Body of pancreas (tissue), 4 donors: ENCODE measurements at places on chromosomes 6 and 20.

DNA sequence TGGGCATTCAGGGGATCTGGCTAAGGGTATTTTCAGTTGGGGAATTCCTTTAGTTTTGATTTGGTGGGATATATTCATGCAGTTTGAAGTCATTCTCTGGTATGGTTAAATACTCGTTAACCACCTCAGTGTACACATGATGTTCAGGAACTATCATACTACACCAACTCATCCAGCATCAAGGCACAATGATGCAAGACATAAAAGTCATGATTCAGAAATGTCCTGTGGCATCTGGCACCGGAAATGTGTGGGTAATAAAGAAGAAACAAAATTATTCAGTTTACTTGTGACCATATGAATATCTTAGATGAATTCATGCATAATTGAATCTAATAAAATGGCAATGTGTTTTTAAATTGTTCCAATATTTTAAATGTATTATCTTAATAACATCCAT is 129.0 kb upstream of the BMP5 start:
- no peak for DNase-seq

- DNase-seq, result no peak
These were observed 46.9 kb downstream of the UST start for GRCh38 chr6:148793721-148794120.

- no peak for DNase-seq
These were observed 105.8 kb upstream of the TOP1 start for GRCh38 chr20:40922865-40923264.

DNA sequence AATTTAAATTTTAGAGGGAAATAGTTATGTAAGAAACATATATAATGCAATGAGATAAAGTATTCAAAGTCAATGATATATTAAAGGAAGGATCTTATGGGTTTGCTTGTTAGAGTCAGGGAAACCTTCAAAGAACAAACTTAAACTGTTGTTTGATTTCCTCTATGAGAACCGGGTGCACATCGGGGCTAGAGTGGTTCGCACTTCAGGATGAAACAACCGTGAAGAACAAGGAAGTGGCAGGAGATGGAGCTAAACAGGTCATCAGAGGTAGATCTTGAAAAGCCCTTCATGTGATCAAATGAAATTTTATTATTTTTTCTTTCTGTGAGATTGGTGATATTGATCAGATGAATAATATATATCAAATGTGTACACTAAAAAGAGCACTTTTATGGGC is 951.9 kb upstream of the FLRT3 start:
- no peak for DNase-seq

DNA sequence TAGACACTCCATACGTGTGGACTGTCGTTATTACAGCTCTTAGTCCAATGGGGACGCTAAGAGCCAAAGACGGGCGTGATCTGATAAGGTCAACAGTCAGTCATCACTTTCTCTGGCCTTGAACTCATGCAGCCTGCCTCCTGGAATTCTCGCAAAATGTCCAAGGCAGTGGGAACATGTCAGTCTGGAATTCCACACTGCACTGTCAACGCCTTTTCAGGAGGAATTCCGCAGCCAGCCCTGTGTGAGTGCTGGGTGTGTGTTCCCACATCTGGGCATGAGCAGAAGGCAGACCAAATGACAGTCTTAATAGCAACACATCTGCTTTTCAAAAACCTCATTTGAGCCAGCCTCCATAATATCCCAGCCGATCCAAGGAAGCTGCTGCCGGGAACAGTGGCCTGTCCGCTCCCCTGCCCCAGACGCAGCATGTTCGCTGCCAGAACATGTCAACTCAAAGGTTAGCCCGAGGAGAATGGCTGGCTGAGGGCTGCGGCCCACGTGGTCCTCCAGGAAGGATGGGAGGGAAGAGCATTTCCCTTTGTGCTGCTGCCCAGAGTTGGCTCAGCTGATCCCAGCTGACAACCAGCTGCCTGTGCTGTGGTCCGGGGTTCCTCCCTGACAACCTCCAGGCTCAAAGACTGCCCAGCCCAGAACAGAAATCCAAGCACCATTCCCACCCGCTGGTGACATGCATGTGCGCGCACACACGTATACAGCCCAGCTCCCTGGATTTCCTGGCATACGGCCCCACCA is 103.1 kb downstream of the SULF2 start:
- DNase-seq, result peak; percentile 23

GRCh38 chr6:65299236-65299635 is 407.8 kb downstream of the EYS start:
- DNase-seq, result no peak

- no peak for DNase-seq
These were observed 101.9 kb upstream of the ARMC2 start for GRCh38 chr6:108746366-108746765.

- no peak for DNase-seq
These were observed 19.8 kb downstream of the HLA-E start for GRCh38 chr6:30508890-30509736.

- DNase-seq, result no peak
These were observed 77.6 kb downstream of the LIN28B start for GRCh38 chr6:105034470-105034869.

DNA sequence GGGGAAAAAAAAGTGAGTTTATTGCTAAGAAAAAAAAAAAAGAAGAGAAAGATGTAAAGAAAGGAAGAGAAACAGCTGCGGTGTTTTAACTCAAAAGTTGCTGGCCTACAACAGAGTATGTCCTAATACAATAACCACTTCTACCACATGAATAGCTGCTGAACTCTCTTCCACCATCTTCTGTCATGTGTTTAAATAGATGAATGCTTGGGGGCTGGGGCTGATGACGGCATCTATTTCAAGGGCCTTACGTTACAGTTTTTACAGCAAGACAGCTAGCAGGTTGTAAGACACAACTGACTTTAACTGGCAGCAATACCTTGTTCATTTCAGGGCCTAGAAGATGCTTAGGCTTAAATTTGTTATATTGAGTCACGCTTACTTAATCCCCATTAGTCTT is 50.4 kb downstream of the MAP3K7 start:
- no peak for DNase-seq

- no peak for DNase-seq
These were observed 102.8 kb upstream of the SGK1 start for GRCh38 chr6:134420614-134421181.
